ENCODE measurements at places on chromosomes 16 and 17.

- no peak for DNase-seq
Measured at GRCh38 chr16:4508806-4509205, 29.8 kb downstream of the CDIP1 start.

DNA sequence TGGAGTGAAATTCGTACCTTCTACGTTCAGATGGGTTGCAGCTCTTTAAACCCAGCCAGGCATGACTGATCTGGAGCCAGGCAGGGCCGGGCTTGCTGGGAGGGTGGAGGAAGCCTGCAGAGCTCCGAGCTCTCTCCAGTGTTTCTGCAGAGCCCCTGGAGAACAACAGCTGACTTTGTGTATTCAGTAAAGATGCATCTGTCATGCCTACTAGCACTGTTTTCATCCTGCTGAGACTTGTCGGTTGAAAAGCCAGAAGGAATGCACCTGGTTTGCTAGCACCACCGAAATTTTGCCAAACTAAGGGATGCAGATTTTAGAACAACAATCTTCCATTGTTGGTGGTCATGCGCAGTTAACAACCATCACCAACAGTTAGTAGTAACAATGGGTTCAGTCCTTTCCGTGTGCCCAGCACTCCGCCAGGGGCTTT, 22.4 kb upstream of the SCNN1B start:
- no peak for DNase-seq

DNA sequence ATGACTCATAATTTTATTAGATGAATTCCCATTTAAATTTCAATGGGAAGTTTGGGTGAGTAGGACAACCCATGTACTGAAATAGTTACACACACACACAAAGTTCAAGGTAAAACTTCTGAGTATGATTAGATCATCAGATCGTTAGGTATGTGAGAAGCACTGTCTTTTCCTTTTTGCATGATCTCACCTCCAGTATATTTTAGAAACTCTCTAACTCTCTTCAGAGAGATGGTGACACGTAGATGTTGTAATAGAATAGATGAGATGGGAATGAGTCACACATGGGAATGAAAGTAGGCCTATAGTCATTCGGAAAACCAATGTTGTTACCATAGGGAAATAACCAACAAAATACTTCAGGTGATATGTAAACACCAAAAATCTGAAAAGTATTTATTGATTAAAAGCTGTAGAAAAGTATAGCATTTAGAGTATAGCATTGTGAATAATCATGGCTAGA, 22.2 kb downstream of the KRT23 start:
- DNase-seq = no peak

GRCh38 chr16:76583945-76584344, 306.7 kb downstream of the CNTNAP4 start:
- no peak for DNase-seq

GRCh38 chr16:51152691-51153576, 1.9 kb upstream of the SALL1 start:
- no peak for DNase-seq

DNA sequence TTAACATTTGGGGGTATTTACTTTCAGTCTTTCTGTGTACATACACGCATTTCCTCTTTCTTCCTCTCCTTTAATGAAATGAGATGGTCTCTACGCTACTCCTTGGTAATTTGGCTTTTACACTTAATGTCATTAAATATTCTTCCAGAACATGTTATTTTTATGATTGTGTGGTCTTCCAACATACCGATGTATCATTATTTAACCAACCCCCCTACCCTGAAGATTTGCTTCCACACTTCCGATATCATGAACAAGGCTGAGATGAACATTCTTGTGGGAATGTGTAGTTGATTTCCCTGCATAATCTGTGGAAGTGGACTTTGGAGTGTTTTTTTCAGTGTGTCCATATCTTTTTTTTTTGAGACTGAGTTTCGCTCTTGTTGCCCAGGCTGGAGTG, 2.3 kb upstream of the PGS1 start:
- no peak for DNase-seq

DNA sequence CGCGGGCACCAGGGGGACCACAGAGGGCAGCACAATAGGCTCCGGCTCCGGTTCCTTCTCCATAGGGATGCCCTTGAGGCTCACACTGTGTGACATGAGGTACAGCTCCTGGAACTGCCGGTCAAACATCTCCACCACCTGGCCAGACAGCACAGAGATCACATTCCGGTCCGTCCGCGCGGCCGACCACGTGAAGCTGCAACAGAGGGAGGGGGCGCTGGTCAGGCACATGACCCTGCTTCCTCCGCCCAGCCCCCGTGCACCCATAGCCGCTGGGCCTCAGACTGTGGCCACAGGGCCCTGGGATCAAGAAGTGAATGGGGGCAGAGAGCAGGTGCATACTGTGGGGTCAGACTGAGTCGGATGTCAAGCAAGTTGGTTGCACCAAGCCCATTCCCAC, 25.9 kb downstream of the FAM83G start:
- no peak for DNase-seq

GRCh38 chr16:65054457-65054856, 67.4 kb downstream of the CDH11 start:
- DNase-seq = no peak

Measured in HuH-7 (cell line).